ENCODE measurements at places on chromosomes 2 and 18. TPM values are rescaled to one million over a fixed set of nuclear protein-coding genes. Genes with fewer than 3 reads are reported as not detected.
A peak's percentile ranks its signal among the peaks of the same experiment; 100 is the strongest.

The DOK6 gene
- total RNA-seq = not detected

DNA sequence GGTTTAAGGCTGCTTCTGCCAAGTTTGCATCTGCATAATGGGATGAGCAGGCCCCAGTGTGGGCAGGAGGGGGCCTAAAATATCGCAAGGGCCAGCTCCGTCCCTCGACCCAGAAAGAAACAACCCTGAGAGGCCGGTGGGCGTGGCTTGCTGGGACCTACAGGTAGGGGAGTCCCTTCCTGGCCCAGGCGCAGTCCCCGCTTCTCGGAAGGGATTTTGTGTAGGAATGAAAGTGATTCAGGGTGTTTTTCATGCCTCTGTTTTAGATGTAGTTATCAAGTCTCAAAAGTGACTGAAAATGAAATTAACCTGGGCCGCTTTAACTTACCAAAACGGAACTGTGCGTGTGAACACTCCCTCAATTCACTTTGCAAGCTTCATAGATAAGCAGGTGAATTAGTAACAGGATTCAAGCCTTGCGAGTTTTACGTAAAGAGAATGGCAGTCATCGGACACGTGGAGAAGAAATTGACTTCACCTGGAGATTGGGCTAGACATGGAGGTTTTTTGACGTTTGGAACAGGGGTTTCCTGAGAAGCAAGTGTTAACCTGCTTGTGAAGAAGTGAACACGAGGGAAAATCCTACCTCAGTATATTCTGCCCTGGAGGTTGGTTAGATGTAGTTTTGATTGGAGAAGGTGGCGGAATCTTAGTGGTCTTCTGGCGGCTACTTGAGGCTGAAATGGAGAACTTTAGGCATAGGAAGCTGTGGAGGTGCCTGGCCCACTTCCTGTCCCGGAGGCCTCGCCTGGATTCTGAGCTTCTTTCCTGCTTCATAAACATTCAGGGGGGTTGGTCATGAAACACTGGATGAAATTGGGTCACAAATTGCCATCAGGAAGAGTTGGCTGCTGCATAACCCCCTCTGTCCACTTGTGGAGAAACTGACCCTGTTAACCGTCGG is 1.7 kb downstream of the NCK2 start:
- peaks cover 9% of the 10 kb centered on the region for H3K36me3 ChIP-seq
- H3K4me1 ChIP-seq = peaks cover 72% of the 10 kb centered on the region
- peak overlapping the region; percentile 91 for H3K27ac ChIP-seq

DNA sequence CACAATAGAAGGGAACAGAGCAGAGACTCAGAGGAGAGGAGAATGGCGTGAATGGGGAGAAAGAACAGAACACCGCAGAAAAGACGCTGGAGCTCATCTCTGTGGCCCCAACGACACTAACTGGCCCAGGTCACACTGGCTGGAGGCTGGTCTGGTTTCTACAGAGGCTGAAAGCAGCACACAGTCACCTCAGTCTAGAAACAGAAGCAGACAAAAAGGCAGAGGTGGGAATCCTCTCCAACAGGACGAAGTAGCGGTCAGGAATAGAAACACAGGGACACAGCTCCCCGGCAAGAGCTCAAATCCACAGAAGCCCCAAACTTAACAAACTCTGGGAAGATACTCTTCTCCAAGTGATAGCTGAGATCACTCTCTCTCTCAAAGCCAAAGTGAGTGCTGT is 9.2 kb downstream of the SLC66A2 start:
- H3K4me1 ChIP-seq = peaks cover 24% of the 10 kb centered on the region
- no peak overlapping the region for H3K4me3 ChIP-seq
- peaks cover 36% of the 10 kb centered on the region for H3K36me3 ChIP-seq
- H3K27me3 ChIP-seq = no peaks in the 10 kb centered on the region

DNA sequence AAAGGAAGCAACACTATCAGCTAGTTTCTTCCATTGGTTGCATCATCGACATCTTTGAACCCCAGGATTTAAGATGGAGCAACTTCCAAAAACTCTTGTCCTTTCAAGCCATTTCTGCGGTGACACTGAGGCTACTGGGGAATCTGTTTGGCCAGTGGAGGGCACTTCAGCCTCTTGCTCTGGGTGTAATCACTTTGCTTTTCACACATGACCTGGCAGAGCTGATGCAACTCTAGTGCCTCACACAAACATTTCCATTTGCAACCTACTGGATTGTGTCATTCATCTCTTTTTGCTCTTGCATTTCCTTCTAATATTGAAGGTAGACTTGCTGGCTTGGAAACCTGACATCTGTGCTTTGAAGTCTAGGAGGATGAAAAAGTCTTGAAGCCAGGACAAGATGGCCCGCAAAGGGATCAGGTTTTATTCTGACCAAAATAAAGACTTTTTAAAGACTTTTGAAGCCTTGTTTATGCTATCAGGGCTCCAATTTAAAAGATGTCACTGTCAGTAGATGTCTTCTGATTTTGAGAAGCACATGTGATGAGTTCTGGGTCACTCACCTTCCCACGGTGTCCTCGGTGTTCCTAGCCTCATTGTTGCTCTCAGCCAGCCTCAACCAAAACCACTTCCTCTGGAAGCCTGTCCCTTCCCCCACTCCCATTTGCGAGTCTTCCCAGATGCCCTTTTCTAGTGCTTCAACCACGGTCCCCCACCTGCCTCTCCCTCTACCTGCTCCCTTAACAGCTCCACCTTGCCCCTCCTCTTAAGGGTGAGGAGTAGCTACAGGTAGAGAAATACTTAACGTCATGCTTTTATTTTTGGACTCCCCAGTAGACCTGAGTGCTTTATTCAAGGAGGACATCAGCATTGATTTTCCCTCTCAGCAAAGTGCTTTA is 69.7 kb upstream of the KCNE4 start:
- H3K4me1 ChIP-seq = peaks cover 6% of the 10 kb centered on the region
- H3K36me3 ChIP-seq = no peaks in the 10 kb centered on the region
- peaks cover 7% of the 10 kb centered on the region for H3K27me3 ChIP-seq
- no peak overlapping the region for H3K4me3 ChIP-seq

Measured in CD4-positive, alpha-beta T cell (primary cell).